Endothelial cell of umbilical vein (primary cell): ENCODE measurements at places on chromosomes 16 and 17. TPM values are rescaled to one million over a fixed set of nuclear protein-coding genes. Genes with fewer than 3 reads are reported as not detected.

MRPS7 gene
- 65.7 and 79.8 TPM in 2 replicates for total RNA-seq

CCL5 gene
- total RNA-seq, result not detected in 2 replicates

CNGB1 gene
- not detected in 2 replicates for total RNA-seq

MT4 gene
- not detected in 2 replicates for total RNA-seq

TNFSF13 gene
- 3.7 and 5.4 TPM in 2 replicates for total RNA-seq

NXN gene
- 58.9 and 77.3 TPM in 2 replicates for total RNA-seq

GRCh38 chr16:24748242-24748641, 18.8 kb downstream of the TNRC6A start:
- H3K36me3 ChIP-seq, result no peaks in the 10 kb centered on the region
- H3K27me3 ChIP-seq, result no peaks in the 10 kb centered on the region
- H3K27ac ChIP-seq, result peak overlapping the region; percentile 47
- DNase-seq, result peak; percentile 90
- peaks cover 36% of the 10 kb centered on the region for H3K4me1 ChIP-seq

DNA sequence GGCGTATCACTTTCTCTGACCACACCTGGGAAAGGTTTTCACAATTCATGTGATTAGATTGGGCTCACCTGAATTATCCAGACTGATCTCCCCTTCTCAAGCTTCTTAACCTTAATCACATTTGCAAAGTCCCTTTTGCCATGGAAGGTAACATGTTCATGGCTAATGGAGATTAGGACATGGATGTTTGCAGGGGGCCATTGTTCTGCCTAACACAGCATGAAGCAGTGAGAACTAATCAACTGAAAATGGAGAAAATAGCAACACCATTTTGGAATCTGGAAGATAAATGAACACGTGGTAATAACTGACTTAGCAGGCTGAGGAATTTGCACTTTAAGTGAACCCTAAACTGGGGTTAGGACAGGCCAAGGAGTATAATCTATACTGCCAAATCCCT, 25.0 kb upstream of the SBK1 start:
- DNase-seq, result no peak
- H3K36me3 ChIP-seq, result no peaks in the 10 kb centered on the region
- H3K27me3 ChIP-seq, result no peaks in the 10 kb centered on the region
- H3K27ac ChIP-seq, result no peak overlapping the region
- no peaks in the 10 kb centered on the region for H3K4me1 ChIP-seq

GRCh38 chr16:17770104-17770503, 299.3 kb upstream of the XYLT1 start:
- no peak overlapping the region for H3K27ac ChIP-seq
- H3K36me3 ChIP-seq, result no peaks in the 10 kb centered on the region
- H3K27me3 ChIP-seq, result no peaks in the 10 kb centered on the region
- no peak for DNase-seq
- H3K4me3 ChIP-seq, result no peak overlapping the region

DNA sequence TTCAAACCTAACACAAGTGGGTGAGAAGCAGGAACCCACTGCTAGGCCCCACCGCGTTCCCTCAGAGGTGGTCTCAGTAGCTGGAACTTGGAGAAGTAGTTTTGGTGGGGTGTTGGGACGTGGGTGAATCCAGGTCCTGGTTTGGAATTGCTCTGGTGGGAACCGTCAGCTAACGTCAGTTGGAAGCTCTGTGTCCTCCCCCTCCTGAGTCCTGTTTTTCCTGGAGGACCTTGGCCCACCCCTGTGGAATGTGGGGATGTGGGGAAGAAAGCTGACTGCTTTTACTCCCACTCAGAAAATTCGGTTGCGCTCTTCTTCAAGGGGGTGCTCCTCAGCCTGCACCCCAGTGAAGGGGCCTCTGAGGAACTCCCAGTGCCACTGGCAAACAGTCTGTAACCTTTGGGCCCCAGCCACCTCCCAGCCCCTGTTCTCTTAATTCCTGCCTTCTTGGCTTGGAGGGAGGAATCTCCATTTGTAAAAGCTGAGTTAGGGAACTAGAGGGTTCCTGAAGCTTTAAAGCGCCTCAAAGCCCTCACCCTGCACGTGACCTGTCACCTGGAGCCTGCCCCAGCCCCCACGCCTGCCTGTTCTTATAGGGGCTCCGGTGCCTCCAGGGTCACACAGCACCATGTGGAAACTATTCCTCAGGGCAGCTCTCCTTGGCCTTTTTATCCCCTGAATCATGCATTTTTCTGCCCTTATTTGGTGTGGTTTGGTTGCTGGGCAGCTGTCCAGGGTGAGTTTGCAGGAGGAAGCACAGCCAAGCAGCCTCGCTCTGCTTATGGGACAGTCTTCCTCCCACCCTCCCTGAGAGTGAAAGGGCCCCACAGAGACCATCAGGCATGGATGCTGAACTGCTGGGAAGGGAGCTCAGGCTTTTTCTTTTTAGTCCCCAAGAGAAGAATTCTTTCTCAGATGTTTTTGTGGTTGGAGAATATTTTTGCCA, 16.2 kb upstream of the NAGLU start:
- H3K27me3 ChIP-seq, result no peaks in the 10 kb centered on the region
- peak; percentile 98 for DNase-seq
- H3K27ac ChIP-seq, result peak overlapping the region; percentile 100
- H3K36me3 ChIP-seq, result no peaks in the 10 kb centered on the region

- no peak for DNase-seq
- no peaks in the 10 kb centered on the region for H3K27me3 ChIP-seq
- no peaks in the 10 kb centered on the region for H3K36me3 ChIP-seq
- H3K4me1 ChIP-seq, result no peaks in the 10 kb centered on the region
- H3K4me3 ChIP-seq, result no peak overlapping the region
Observed at GRCh38 chr16:21590796-21591195, 8.6 kb upstream of the METTL9 start.

DNA sequence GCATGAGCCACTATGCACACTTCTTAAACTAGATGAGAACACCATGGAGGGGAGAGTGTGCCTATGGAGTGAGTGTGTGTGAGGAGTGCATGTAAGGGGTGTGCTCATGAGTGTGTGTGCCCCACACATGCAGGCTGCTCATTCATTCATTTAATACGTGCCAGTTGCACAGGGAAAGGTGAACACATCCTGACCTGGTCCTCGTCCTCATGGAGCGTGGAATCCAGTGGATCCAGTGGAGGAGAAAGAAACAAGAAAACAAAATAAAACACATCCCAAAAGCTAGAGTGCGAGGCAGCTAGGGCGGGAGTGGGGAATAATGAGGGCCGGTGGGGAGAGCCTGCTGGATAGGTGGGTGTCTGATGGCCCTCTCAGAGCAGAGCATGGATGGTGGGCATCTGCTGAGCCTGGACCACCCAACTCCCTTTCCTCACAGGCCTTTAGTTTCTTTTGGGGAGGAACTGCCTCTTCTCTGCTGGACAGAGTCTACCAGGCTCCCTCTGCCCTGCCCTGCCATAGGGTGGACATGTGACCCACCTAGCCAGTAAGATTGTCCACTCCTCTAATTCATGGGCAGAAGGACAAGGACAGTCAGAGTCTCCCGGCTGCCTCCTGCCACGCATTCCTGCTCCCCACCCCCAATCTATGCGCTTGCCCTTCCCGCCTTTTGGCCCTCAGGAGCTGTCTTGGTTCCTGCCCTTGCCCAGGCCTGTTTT, 204.3 kb downstream of the RAB11FIP4 start:
- DNase-seq, result no peak
- no peaks in the 10 kb centered on the region for H3K36me3 ChIP-seq
- peaks cover 18% of the 10 kb centered on the region for H3K4me1 ChIP-seq

DNA sequence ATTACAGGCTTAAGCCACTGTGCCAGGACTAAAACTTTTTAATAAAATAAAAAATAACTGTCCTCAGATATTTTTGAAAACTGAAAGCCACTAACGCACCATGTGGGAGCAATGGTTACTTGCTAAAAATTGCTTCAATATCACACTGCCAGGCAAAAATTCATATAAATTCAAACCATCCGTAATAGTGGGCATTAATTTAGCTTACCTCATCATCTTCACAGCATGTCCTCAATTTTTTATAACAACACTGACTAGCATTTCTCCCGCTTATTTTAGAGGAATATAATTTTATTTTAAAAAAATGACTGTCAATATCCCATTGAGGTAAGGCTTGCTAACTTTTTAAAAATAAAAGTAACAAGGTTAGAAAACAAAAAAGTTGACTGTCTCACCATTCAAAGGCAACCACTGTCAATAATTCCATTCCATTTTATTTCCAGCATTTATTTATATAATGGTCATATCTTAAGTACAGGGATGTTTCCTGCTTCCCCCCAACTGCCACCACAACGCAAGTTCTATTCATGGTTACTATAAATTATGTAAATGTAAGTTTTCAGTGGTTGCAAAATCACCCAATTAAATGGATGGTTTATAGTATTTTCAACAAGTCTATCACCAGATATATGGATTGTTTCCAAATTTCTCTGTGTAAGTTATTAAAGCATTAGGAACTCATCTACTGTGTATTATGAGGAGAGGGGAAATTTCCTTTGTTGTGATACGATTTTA, 25.4 kb downstream of the GSPT1 start:
- no peak overlapping the region for H3K4me3 ChIP-seq
- no peak overlapping the region for H3K27ac ChIP-seq
- H3K27me3 ChIP-seq, result no peaks in the 10 kb centered on the region
- no peaks in the 10 kb centered on the region for H3K4me1 ChIP-seq
- DNase-seq, result peak; percentile 41

DNA sequence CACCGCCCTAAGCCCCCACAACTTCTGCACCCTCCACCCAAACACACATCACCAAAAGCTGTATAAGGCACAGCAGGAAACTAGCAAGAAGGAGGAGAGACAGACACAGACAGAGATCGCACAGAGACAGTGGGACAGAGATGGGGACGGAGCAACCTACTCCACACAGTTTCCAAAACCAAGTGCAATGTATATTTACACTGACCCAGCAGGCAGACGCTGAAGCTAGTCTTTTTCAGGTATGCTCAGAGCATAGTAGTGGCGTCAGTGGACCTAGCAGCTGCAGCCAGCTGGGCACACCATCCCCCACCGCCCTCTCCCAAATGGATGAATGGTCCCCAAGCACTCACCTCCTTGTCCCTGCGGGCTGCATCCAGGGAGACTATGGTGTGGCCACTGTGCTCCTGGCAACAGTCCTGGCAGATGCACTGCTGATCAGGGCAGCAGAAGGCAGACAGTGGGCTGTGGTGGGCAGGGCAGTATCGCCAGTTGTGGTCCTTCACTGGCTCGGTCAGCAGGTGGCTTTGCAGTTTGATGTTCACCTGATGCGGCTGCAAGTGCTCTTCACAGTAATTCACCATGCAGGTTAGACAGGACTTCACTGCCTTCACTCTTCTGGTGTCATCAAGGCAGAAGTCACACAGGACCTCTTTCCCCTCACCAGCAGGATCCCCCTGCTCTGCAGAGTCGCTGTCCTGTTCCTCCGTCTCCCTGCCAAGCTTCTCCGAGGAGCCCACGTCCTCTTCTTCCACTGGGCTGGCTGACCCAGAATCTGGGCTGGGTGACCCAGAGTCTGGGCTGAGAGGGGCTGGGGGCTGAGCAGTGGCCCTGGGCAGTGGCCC, 31.5 kb upstream of the FBXW10B start:
- no peaks in the 10 kb centered on the region for H3K27me3 ChIP-seq
- peak overlapping the region; percentile 8 for H3K4me3 ChIP-seq
- H3K4me1 ChIP-seq, result peaks cover 26% of the 10 kb centered on the region
- peak overlapping the region; percentile 50 for H3K27ac ChIP-seq
- peak; percentile 22 for DNase-seq

- no peaks in the 10 kb centered on the region for H3K27me3 ChIP-seq
- no peak overlapping the region for H3K4me3 ChIP-seq
- no peak for DNase-seq
- H3K36me3 ChIP-seq, result no peaks in the 10 kb centered on the region
- peaks cover 3% of the 10 kb centered on the region for H3K4me1 ChIP-seq
- no peak overlapping the region for H3K27ac ChIP-seq
Observed at GRCh38 chr17:57552114-57552624, 192.9 kb downstream of the CCDC182 start.

GRCh38 chr17:68622423-68622822, 21.3 kb upstream of the FAM20A start:
- no peaks in the 10 kb centered on the region for H3K4me1 ChIP-seq
- no peak for DNase-seq
- no peaks in the 10 kb centered on the region for H3K27me3 ChIP-seq
- no peaks in the 10 kb centered on the region for H3K36me3 ChIP-seq

- DNase-seq, result peak; percentile 64
- no peaks in the 10 kb centered on the region for H3K4me1 ChIP-seq
- H3K4me3 ChIP-seq, result no peak overlapping the region
- no peak overlapping the region for H3K27ac ChIP-seq
- no peaks in the 10 kb centered on the region for H3K36me3 ChIP-seq
Observed at GRCh38 chr16:56576585-56577299, 11.9 kb downstream of the MT4 start.

GRCh38 chr17:8365143-8365542, 11.4 kb downstream of the KRABD2 start:
- H3K36me3 ChIP-seq, result peaks cover 4% of the 10 kb centered on the region
- H3K27ac ChIP-seq, result peak overlapping the region; percentile 87
- peak; percentile 70 for DNase-seq
- no peaks in the 10 kb centered on the region for H3K27me3 ChIP-seq

- H3K36me3 ChIP-seq, result peaks cover 60% of the 10 kb centered on the region
- H3K27ac ChIP-seq, result no peak overlapping the region
- H3K4me1 ChIP-seq, result no peaks in the 10 kb centered on the region
- no peak for DNase-seq
Observed at GRCh38 chr16:8900343-8900742, 18.2 kb downstream of the LITAFD start.

- no peak overlapping the region for H3K4me3 ChIP-seq
- DNase-seq, result peak; percentile 15
- H3K27ac ChIP-seq, result no peak overlapping the region
- H3K27me3 ChIP-seq, result no peaks in the 10 kb centered on the region
Observed at GRCh38 chr16:11152677-11153331, 103.2 kb downstream of the SOCS1 start.

DNA sequence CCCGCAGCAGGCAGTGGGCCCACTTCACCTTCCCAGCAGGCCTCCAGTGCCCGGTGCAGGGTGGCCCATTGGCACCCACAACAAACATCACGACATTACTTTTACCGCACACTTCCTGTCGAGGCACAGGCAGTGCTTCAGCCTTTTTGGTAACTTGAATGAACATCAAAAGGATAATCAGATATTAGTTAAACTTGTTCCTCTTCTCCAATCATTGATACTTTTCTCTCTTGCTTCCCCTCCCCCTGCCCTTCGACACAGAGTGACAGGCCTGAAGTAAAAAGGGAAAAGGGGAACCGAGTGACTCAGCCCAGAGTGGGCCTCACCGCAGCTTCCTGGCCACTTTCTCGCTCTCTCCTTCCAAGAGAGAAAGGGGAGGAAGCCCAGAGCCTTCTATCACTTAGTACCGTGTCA, 507.0 kb downstream of the MAF start:
- H3K27me3 ChIP-seq, result no peaks in the 10 kb centered on the region
- no peak overlapping the region for H3K27ac ChIP-seq
- no peaks in the 10 kb centered on the region for H3K4me1 ChIP-seq
- no peaks in the 10 kb centered on the region for H3K36me3 ChIP-seq
- H3K4me3 ChIP-seq, result no peak overlapping the region

GRCh38 chr17:8468980-8469379, 33.3 kb downstream of the NDEL1 start:
- no peak for DNase-seq
- no peak overlapping the region for H3K27ac ChIP-seq
- peaks cover 12% of the 10 kb centered on the region for H3K36me3 ChIP-seq
- H3K4me1 ChIP-seq, result no peaks in the 10 kb centered on the region
- H3K4me3 ChIP-seq, result no peak overlapping the region
